Suppressor macrophage treated with lipopolysaccharide for 4 hours (primary cell): ENCODE measurements at places on chromosomes 1 and 21.

GRCh38 chr1:44903011-44903680, 60.1 kb upstream of the PTCH2 start:
- peak; percentile 9 for DNase-seq

DNA sequence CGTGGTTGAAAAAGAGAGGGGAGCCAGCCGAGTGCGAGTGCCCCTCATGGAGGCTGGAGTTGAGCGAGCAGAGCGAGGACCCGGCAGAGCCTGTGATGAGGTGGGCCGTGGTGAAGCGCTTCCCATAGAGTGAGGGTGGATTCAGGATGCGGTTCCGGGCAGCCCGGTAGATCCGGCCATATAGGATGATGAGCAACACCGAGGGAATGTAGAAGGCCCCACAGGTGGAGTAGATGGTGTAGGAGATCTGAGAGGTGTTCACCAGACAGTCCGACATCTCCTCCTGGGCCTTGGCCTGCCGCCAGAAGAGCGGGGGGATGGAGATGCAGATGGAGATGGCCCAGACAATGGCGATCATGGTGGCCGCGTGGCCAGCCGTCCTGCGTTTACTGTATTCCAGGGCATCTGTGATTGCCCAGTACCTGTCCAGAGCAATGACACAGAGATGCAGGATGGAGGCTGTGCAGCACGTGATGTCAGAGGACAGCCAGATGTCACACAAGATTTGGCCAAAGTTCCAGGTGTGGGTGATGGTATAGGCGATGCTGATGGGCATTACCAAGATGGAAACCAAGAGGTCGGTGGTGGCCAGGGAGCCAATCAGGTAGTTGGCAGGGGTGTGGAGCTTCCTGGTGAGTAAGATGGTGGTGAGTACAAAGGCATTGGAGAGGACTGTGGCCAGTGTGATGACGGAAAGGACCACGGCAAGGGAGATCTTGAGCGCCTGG, 23.7 kb downstream of the HTR1D start:
- DNase-seq: no peak

DNA sequence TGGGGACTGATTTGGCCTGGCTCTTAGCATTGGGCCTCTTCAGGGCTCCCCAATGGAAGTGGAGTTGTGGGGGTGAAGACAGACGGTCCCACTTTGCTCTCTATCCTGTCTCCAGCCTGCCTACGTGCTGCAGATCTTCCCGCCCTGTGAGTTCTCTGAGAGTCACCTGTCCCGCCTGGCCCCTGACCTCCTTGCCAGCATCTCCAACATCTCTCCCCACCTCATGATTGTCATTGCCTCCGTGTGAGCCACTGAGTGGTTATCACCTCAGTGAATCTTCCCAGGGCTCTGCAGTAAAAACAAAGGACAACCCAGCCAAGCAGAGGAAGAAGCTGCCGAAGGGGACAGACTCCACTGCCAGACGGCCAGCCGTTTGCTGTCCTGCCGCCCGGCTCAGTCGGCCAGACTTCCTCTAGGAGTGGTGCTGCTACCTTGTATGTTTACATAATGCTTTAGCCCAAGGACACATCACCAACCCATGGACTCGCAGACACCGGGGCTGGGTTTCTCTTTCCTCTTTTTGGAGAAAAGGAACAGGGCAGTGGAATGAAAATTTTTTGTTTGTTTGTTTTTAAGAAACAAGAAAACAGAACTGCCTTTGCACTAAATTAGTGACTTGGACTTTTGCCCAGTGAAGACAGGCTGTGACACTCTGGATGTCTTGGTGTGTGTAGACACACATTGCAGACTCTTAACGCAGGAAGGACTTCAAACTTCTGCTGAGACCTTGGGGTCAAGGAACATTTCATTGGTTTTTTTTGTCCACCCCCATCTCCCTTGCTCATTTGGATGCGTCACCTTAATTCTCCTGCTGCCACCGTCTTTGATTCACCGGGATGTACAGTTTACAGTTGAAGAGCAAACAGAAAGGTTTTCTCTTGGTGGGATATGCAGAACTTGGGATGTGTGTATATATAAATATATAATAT, 36.5 kb downstream of the ZBTB17 start:
- DNase-seq: peak; percentile 25

- DNase-seq: no peak
Measured at GRCh38 chr1:50218344-50219120, 109.8 kb downstream of the ELAVL4 start.

DNA sequence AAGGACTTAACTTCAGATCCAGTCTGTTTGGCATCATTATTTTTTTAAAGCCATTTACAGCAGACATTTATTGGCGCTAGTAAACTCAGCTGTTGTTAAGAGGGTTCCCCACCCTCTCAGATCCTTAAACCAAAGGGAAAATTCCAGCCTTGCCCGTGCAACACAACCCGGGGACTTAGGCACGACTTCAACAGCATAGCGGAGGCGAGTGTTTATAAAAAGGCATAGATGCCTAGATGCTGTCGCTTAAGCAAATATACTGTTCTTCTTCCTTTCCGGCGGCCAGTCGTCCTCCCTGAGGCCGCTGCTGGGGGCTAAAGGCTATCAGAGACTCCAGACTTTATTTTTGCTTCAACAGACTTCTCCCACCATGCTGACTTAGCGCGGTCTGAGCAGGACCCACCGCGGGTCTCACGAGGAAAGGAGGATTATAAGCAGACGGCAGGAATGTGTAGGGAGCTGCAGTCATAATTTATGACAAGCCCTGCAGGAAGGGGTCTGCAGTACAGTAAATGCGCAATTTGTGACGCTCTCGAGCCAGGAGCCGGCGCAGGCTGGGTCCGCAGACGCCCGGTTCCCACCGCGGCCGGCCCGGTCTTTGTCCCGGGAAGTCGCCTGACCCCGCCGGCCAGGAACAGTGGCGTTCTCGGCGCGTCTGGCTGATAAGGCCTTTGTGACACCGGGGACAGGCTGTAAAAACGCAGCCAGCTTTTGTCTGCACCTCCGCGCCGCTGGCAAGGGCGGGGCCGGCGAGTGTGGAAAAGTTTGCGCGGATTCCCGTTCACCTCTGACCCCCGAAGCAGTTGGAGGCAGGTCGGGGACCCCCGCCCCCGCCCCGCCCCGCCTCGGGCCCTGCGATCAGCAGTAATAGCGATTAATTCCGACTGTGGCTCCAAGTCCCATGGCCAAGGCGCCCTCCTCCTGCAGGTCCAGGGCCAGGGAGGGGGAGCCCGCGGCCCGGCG, 61.2 kb upstream of the ARHGEF16 start:
- DNase-seq: no peak

GRCh38 chr1:20483833-20484518, 2.0 kb downstream of the CAMK2N1 start:
- no peak for DNase-seq

DNA sequence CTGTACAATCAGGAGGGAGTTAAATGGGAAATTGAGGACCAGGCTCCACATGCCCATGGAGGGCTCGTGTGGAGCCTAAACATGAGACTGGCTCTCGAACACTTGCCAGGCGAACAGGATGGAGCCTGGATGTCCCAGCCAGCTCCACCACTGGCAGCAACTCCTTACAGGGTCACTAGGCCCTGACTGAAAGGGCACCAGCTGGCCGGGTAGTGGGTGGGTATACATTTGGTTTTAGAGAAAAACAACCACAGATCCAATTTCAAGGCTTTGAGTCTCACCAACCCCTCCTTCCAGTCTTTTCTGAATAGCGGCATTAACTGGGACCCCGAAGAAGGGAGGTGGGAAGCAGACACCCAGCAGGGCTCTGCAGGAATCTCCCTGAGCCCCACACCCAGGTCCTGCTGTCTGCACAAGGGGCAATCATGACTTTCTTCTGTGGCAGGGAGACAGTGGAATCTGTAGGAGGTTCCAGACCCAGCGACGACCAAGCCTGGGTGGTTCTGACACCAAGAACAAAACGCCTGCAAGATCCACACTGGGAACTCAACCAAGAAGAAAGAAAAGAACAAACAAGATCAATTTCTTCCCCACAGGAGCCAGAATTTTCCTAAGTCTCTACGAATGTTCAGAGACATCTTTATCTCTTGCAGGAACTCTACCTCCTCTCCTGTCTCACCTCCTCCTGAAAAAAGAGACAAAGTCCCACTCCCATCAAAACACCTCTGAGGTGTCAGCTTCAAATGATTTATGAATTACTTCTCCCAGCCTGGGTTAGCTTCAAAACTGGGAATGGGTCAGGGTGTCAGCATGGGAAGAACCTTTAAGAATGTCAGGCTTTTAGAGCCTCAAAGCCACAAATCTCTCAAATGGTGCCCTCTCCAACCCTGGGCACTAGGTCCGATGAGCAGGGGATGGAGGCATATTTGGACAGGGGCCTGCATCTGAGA, 26.5 kb upstream of the SRP9 start:
- no peak for DNase-seq

- no peak for DNase-seq
Measured at GRCh38 chr1:245095903-245096302, 58.9 kb upstream of the KIF26B start.

GRCh38 chr1:109763646-109764415, at the start of gene EPS8L3:
TSS of gene EPS8L3 (minus strand) at chr1:109763923. CDS start at chr1:109761749, 2,174 bp downstream.
- no peak for DNase-seq

DNA sequence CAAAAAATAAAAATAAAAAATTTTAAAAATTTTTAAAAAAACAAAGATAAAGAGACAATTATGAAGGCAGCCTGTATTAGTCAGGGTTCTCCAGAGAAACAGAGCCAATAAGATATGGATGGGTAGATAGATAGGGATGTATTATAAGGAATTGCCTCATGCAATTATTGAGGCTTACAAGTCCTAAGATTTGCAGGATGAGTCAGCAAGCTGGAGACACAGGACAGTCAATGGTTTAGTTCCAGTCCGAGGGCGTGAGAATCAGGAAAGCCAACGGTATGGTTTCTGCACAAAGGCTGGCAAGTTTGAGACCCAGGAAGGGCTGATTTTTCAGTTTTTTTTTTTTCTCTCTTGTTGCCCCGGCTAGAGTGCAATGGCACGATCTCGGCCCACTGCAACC, 24.1 kb upstream of the EIF4G3 start:
- DNase-seq: no peak

- peak; percentile 84 for DNase-seq
Measured at GRCh38 chr1:45014321-45015028, 2.4 kb downstream of the UROD start.

DNA sequence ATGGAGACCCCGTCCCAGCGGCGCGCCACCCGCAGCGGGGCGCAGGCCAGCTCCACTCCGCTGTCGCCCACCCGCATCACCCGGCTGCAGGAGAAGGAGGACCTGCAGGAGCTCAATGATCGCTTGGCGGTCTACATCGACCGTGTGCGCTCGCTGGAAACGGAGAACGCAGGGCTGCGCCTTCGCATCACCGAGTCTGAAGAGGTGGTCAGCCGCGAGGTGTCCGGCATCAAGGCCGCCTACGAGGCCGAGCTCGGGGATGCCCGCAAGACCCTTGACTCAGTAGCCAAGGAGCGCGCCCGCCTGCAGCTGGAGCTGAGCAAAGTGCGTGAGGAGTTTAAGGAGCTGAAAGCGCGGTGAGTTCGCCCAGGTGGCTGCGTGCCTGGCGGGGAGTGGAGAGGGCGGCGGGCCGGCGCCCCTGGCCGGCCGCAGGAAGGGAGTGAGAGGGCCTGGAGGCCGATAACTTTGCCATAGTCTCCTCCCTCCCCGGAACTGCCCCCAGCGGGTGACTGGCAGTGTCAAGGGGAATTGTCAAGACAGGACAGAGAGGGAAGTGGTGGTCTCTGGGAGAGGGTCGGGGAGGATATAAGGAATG, 505 bp downstream of the LMNA start:
- DNase-seq: peak; percentile 55

DNA sequence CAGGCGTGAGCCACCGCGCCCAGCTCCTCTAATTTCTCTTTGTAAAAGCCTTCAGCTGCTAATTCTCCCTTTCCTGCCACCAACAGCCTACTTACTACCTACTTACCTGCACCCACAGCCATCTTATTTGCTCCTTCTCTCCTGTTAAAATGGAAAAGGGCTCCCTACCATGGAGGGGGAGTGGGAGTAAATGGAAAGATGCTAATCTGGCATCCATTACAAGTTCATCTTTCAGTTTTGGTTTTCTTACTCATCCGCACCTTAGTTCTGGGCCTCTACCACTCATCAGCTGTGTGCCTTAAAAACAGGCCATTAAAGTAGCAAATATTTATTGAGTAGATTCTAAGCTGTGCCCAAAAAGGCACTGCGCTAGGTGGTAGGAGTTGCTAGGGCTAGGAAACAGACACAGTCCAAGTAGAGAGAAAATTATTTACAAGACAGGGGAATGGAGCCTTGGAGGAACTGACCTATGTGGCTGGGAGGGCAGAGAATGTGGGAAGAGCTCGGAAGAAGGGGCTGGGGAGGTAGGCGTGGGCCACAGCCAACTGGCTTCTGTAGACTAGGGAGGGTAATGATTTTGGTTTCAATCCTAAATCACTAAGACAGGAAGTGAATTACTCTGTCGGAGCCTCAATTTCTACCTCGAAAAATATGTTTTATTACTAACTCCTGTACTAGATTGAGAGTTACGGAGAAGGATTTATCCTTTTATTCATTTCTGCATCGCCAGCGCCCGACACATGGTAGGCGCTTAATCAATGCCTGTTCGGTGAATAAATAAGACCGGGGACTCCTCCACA, 685 bp upstream of the DDI2 start:
- DNase-seq: peak; percentile 68

DNA sequence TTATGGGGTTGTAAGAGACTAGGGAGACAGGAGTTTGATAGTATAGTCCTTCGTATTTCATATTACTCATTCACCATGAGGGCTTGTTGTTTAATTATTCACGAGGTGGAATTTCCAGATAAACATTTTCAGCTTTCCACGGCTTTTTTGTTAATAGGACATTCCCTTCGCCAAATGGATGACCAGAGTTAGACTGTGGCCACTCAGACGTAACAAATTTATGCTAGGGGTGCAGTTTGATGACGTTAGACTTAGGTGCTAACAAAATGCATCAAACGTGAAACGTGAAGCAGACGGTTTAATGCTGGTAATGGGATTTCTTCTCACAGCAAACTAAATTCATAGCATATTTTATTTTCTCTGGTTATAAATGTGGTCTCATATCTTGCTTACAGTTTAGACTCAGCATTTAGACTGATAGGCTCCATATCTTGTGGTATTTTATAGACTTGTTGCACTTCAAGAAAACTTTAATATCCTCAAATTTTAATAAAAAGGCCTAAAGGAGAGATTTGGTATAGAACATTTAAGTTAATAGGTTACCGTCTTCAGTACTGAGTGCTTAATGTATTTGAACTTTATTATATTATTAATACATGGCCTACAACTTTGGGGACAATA, 2.3 kb downstream of the DHX9 start:
- DNase-seq: no peak

DNA sequence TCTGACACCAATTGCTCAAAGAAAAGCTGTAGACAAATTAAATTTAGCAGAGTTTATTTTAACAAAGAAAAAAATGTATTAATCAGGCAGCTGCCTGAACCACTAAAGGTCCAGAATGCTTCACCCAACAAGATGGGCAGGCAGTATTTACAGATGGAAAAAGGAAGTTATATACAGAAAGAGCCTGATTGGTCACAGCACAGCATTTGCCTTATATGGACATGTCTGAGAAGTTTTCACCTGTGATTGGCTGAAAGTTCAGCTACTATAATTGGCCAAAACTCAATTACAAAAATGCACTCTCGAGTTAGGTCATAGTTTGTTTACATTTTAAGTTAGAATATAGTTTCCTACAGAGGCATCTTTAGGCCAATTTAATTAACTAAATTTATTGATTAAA, 15.1 kb upstream of the FMO1 start:
- no peak for DNase-seq
